Kidney (tissue), 22 donors: ENCODE measurements at places on chromosomes 12 and 14. TPM values are rescaled to one million over a fixed set of nuclear protein-coding genes. Genes with fewer than 3 reads are reported as not detected.

Gene TAS2R8
- not detected for total RNA-seq

Gene B4GALNT3
- 12.5 TPM for total RNA-seq

Gene SERPINA4
- 6.1 TPM for total RNA-seq

Gene TMTC2
- total RNA-seq, result 32.9 TPM

DNA sequence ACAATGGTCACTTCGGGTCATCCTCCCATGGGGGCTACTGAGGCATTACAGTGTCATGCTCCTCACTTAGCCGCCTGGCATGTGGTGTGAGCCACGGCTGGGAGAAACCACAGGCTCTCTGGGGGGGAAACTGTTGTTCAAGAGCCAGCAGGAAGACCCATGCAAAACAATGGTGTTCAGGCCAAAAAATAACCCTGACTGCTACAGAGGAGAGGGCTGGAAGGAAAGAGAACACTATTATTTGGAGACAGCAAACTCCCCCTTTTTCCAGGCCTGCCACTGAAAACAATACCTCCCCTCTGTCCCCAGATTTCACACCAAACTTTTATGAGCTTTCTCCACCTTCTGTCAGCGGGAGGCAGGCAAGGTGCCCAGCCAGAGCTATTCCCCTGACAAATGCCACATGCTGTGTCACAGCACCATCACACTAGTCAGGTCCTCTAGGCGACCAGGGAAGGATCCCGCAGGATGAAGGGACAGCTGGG is 83.7 kb downstream of the CHGA start:
- H3K36me3 ChIP-seq, result no peaks in the 10 kb centered on the region
- no peak for DNase-seq
- H3K4me3 ChIP-seq, result no peak overlapping the region
- H3K27ac ChIP-seq, result no peak overlapping the region
- H3K4me1 ChIP-seq, result no peaks in the 10 kb centered on the region

DNA sequence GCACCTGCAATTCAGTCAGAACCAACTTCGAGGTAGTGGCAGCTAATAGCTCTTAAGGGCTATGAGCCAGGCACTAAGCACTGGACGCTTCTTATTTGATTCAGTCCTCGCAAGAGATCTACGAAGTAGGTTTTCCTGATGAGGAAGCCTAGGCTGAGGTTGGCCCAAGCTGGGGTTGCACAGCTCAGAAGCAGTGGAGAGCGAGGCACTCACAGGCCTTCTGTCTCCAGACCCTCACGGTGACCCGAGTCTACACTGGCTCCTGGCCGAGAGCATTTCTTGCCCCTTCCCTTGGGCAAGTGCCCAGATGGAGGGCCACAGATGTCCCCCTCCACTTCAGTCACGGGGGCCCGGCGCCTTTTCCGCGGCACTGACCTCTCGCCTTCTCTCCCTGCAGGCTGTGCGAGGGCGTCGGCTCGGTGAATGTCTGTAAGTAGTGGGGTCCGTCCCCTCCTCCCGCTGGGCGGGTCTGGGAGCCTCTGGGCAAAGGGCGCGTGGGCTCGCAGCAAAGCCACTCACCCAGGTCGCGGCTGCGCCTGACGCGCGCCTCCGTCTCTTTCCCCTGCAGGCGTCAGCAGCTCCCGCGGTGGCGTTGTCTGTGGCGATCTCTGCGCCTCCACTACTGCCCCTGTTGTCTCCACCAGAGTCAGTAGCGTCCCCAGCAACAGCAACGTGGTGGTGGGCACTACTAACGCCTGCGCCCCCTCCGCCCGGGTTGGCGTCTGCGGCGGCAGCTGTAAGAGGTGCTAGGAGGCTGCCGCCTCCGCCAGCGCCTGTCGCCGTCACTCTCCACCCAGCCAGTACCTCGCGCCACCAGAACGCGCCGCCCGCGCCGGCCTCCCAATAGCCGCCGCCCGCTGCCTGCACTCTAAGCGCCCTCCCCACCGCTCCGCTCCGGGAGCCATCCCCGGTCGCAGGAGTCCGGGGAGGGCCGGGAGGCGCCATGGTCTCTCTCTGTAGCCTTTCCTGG is 13.1 kb downstream of the KRT83 start:
- peak; percentile 84 for DNase-seq
- H3K27ac ChIP-seq, result no peak overlapping the region
- no peaks in the 10 kb centered on the region for H3K4me1 ChIP-seq

DNA sequence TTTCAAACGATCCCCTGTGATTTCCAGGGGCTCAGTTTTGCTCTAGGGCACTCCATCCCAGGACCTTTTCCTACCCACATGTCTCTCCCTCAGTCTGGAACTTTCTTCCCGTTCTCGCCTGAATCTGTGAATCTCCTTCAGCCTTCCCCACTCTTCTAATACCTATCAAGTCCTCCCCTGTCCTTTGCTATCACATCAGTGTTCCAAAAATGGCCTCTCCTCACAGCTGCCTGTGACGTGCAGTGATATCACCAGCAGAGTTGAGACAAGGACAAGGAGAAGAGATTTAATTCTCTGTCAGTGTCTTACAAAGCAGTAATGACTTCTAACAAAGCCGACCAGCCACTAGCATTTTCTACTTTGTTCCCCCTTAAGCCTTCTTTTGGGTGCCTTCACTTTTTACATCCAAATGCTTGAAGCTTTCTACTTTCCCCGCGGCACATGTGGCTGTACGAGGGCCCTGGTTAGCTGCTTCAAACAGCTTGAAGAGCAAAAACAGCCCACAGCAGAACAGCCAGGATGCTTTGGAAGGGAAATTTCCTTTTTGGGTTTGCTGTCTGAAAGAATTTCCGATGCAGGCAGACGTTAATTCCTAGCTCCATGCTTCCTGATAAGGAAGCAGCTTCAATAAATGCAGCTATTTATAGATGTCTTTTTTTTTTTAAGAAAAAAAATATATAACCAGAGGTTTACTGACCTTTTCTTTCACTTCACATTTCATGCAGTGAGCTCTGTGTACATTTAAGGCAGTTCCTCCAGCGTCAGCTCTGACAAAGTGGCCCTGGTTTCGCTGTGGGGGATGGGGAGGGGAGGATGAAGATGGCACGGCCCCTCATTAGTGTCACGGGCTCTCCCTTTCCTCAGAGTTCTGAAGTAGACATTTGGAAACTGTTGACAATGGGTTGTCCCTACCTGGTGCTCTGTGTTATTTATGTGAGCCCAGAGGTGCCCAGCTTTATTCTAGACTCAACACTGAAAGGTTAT is 109.3 kb downstream of the ETV6 start:
- DNase-seq, result no peak
- no peak overlapping the region for H3K4me3 ChIP-seq
- peak overlapping the region; percentile 75 for H3K27ac ChIP-seq
- no peaks in the 10 kb centered on the region for H3K4me1 ChIP-seq
- no peaks in the 10 kb centered on the region for H3K36me3 ChIP-seq
- H3K27me3 ChIP-seq, result no peaks in the 10 kb centered on the region

- no peaks in the 10 kb centered on the region for H3K36me3 ChIP-seq
- peaks cover 20% of the 10 kb centered on the region for H3K4me1 ChIP-seq
- no peaks in the 10 kb centered on the region for H3K27me3 ChIP-seq
- DNase-seq, result no peak
- no peak overlapping the region for H3K27ac ChIP-seq
Measured at GRCh38 chr14:58749066-58749669, 111.4 kb downstream of the DACT1 start.

- H3K27ac ChIP-seq, result no peak overlapping the region
- no peaks in the 10 kb centered on the region for H3K36me3 ChIP-seq
- no peak for DNase-seq
- no peaks in the 10 kb centered on the region for H3K27me3 ChIP-seq
Measured at GRCh38 chr12:118706437-118706836, 274.9 kb upstream of the SRRM4 start.

GRCh38 chr14:81523616-81524015 is 10.0 kb downstream of the SEL1L start:
- H3K36me3 ChIP-seq, result peaks cover 6% of the 10 kb centered on the region
- no peak overlapping the region for H3K27ac ChIP-seq
- DNase-seq, result no peak
- H3K27me3 ChIP-seq, result no peaks in the 10 kb centered on the region

GRCh38 chr12:91230841-91231240 is 48.2 kb upstream of the DCN start:
- no peaks in the 10 kb centered on the region for H3K27me3 ChIP-seq
- no peak overlapping the region for H3K27ac ChIP-seq
- DNase-seq, result peak; percentile 45
- no peak overlapping the region for H3K4me3 ChIP-seq

- no peak for DNase-seq
- no peak overlapping the region for H3K27ac ChIP-seq
- no peaks in the 10 kb centered on the region for H3K27me3 ChIP-seq
Measured at GRCh38 chr12:130581782-130582181, 134.3 kb downstream of the RIMBP2 start.

DNA sequence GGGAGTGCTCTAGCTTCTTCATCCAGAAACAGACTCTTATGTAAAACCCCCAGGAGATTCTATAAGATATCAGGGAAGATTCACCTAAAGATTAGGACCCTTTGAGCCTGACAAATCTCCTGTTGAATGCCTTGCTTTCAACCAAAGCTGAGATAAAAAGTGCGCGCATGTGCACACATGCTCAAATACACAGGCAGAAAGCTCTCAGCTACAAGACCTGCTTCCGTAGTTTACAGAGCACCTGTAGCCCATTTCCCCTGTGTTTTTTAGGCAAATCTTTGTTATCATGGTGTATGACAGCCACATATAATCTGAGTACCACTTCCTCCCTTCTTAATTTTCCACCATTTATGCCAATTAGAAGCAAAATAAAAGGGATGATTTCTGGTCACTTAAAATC is 866.9 kb downstream of the NRXN3 start:
- H3K4me3 ChIP-seq, result no peak overlapping the region
- H3K27me3 ChIP-seq, result no peaks in the 10 kb centered on the region
- H3K27ac ChIP-seq, result no peak overlapping the region

DNA sequence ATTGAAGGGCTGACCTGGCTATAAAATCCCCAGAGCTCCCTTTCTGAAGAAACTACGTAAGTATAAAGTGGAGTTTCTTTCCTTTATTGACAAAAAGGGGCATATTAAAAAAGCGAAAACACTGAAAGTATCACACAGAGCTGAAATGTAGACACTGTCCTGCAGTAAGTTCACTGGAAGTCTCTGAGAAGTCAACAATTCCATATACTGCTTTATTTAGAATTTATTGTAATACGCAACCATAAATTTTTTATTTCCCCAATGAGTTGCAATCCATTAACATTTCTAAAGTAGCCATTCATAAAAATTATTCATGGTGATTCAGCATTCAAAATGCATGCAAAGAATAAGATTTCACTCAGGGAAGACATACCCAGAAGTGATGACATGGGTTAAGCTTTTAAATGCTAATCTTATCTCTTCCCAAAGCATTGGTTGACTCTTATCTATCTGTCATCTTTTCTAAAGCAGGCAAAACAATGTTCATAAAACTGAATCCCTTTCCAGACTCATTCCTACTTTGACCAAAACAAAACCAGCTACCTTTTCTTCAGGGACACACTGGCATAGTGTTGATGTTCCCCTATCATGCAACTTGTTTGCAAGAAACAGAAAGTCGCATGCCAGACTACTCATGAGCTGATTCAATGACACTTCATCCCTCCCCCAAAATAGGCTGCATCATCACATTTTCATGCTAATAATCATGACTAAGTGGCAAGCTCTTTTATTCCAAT is 17.3 kb downstream of the KITLG start:
- H3K4me3 ChIP-seq, result no peak overlapping the region
- peaks cover 2% of the 10 kb centered on the region for H3K4me1 ChIP-seq
- H3K27ac ChIP-seq, result no peak overlapping the region
- H3K36me3 ChIP-seq, result no peaks in the 10 kb centered on the region
- no peaks in the 10 kb centered on the region for H3K27me3 ChIP-seq

DNA sequence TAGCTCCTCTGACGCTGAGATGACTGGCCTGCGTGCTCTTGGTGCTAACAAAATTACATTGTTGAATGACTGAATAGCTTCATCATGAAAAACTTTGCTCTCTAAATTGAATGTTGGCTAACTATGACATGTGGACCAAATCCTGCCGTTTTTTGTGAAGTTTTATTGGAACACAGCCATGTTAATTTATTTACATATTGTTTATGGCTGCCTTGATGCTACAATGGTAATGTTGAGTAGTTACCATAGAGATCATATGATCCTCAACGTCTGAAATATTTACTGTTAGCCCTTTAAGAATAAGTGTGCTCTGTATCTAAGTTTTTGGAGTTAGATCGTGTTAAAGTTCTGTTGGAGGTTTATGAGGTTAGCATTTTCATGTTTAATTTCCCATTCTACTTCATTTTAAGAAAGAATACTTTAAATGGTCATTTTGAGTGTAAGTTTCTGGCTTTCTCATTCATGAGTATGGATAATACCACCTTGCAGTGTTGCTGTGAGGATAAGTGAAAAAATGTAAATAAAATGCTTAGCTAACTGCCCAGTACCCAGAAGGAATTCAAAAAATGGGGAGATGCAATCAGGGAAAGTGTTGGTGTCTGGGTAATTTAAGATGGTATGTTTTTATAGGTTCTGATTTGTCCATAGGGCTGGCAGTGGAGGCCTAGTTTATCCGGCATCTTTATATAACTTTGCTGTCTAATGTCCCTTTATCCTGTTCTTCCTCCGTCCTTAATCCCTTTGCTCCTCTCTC is 35.3 kb downstream of the NUBPL start:
- no peaks in the 10 kb centered on the region for H3K4me1 ChIP-seq
- peaks cover 2% of the 10 kb centered on the region for H3K36me3 ChIP-seq
- no peak overlapping the region for H3K27ac ChIP-seq
- no peaks in the 10 kb centered on the region for H3K27me3 ChIP-seq
